ENCODE measurements at places on chromosomes 11 and 22.

GRCh38 chr11:79122759-79123158, 318.1 kb downstream of the TENM4 start:
- no peak for DNase-seq

- peak; percentile 48 for DNase-seq
Measured at GRCh38 chr11:765025-765801, 12.1 kb downstream of the GATD1 start.

GRCh38 chr22:20150381-20151275, at the start of gene CCDC188:
Gene CCDC188 (minus strand): TSS chr22:20151055. CDS start chr22:20150986, 69 bp downstream.
- DNase-seq = no peak

- no peak for DNase-seq
Measured at GRCh38 chr11:75279273-75279672, 38.7 kb downstream of the TPBGL start.

DNA sequence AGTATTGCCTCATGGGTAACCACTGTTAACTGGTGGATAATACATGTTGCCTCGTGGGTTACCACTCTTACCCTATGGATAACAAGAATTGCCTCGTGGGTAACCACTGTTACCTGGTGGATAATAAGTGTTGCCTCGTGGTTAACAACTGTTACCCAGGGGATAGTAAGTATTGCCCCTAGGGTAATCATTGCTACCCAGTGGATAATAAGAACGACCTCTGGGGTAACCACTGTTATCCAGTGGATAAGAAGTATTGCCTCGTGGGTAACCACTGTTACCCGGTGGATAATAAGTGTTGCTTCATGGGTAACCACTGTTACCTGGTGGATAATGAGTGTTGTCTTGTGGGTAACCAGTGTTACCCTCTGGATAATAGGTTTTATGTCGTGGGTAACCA, 28.1 kb upstream of the NXPE4 start:
- DNase-seq = no peak

- DNase-seq = no peak
Measured at GRCh38 chr11:36657610-36658267, 59.7 kb upstream of the RAG2 start.

GRCh38 chr11:834371-835316, 1.9 kb downstream of the CD151 start:
- DNase-seq = no peak

- no peak for DNase-seq
Measured at GRCh38 chr11:68495220-68495729, 34.7 kb downstream of the PPP6R3 start.

DNA sequence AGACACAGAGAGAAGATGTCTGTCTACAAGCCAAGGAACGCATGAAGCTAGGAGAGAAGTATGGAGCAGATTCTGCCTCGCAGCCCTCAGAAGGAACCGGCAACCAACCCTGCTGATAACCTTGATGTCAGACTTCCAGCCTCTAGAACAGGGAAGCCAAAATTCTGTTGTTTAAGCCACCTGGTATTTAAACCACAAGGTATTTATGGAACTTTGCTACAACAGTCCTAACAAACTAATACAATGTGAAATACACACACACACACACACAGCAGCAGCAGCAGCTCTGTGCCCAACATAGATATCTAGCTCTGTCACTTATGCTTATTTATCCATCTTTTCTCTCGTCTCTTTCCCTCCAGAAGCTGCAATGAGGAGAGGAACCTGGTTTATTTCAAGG, 400.0 kb downstream of the ETS1 start:
- DNase-seq = no peak
